ENCODE measurements at places on chromosomes 12 and 14.

DNA sequence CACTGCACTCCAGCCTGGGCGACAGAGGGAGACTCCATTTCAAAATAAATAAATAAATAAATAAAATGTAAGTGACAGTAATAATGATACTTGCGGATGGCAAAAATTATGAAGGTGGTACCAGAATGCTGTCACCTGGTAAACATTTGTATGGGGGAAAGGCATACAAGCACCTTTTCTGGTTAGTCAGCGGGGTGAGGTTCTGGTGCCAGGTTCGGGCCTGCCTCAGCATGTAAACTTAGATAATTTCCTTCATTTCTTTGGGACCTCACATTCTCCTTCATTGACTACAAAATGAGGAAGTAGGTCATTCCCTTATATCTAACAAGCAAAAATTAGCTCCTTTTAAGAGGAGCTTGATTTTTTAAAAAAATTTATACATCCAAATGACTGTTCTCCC lies 10.8 kb downstream of the VTI1B start:
- DNase-seq: no peak

DNA sequence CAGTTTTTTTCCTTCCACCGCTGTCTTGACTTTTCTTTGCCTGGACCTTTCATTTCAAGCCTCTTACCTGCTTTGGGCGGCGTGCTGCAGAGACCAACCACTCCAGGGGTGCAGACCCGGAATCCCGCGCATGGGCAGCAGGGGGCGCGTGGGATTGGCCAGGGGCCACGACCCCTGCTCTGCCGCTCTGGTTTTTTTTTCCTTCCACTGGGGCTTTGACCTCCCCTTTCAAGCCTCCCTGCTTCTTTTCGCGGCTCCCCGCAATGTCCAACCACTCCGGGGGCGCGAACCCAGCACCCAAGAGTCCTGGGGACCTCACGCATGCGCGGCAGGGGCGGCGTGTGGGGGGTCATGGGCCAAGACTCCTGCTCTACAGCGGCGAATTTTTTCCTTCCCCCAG lies 325.1 kb downstream of the ALG10 start:
- no peak for DNase-seq

DNA sequence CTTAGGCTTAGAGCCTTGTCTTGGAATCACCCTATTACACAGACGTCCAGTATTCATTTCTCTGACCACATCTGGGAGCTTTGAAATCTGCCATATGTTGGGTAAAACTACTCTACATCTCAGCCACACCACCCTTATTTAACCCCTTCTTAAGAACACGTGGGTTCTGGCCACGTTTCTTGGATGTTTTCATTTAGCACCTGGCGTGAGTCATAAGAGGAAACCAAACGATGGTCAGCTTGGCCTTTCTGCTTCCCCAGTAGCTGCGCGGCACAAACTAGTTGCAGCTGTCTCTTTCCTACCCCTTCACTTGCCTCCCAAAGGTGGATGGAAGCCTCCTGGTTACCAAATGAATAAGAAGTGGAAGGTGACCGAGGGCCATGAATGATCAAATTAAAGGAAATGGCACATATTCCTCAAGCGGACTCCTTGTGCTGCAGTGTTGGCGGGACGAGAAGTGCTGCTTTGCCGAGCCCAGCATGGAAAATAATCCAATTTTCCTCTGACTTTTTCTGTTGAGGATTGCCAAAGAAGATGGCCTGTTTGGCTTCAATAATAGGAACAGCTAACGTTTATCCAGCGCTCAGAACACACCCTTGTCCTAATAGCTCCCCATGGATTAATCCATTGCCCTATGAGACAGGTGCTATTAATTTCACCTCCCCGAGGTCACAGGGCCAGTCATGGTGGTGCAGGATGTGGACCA lies 154.1 kb downstream of the ZNF664 start:
- DNase-seq: no peak

DNA sequence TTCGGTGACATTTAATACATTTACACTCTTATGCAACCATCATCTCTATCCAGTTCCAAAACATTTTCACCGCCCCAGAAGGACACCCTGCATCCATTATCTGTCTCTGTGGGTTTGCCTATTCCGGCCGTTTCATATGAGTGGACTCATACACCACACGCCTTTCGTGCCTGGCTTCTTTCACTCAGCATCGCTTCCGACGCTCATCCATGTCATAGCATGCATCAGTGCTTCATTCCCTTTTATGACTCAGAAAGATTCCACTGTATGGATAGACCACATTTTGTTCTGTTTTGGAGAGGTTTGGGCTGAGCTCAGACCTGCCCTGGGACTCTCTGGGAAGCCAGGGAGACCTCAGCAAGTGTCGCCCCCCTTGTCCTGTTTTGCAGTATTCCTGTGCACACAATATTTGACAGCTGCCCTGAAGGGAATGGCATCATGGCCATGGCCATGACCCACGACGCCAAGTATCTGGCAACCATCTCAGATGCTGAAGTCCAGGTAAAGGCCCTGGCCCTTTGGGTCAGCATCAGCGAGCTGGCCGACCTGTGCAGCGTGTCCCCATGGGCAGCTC lies 23.8 kb downstream of the CFAP251 start:
- no peak for DNase-seq

Data from hypothalamus (tissue), 51 donors.